Thymus (tissue), 14 donors: ENCODE measurements at places on chromosomes 13 and 19. TPM values are rescaled to one million over a fixed set of nuclear protein-coding genes. Genes with fewer than 3 reads are reported as not detected.

Gene KLK14
- total RNA-seq: 0.09 TPM

Gene CLDND2
- 0.76 TPM for total RNA-seq

Gene TMPRSS9
- 0.09 TPM for total RNA-seq

Gene CLDN10
- 0.94 TPM for total RNA-seq

DNA sequence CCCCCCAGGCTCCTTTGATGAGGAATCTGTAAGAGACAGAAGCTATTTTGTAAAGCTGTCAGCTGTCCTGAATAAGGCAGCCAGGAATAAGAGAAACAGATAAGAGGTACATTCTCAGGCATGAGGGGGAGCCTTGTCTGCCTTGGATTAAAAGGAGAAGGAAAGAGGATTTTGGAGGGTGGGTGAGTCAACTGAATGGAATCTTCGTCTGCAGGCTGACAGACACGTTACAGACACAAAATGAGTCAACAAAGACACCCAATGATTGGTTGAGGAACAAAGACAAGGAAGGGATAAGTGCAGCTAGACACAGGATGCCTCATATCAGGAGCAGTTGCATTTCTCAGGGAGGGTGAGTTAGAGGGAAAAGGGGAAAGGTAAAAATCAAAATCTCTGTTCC lies 162.5 kb downstream of the OLFM4 start:
- no peak for DNase-seq

DNA sequence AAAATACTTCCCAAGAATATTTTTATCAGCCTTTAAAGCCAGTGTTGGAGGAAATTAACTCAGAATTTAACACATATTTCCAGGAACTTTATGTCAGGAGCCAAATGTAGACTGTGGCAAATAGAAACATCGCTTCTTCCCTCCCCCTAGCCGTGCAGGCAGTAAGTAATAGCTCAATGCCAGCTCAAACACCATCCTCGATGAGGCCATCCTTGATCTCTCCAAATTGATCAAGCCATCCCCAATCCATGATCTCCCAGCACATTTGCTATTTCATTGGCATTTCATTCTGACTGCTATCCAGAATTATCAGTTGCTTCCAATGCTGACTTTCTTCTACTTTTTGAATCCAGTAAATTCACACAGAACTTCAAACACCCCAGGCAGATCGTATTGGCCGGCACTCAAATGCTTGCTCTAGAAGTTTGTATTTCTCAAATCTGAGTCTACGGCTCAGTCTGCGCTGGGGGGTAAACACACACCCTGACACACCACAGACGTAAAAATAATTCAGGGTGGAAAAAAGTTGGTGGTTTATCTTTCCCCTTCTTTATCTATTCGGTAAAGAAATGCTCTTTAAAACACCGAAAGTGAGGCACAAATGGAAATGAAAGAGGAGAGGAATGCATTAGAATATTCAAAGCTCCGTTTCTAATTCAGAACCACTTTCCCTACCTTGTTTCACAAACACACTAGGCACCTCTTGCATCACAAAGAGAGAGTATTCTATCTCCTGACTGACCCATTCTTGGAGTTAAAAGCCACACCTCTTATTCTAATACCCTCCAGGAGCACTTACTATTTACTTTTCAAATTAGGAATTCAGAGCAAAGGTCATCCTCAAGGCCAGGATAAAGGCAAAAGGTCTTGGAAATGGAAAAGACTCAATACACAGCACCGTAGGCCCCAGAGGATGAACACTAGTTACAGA lies 991 bp downstream of the OBI1 start:
- DNase-seq: no peak

- no peak for DNase-seq
Measured at GRCh38 chr19:3046698-3047495, 15.4 kb downstream of the TLE5 start.
